Fibroblast of lung (primary cell): ENCODE measurements at places on chromosomes 11 and 22.

DNA sequence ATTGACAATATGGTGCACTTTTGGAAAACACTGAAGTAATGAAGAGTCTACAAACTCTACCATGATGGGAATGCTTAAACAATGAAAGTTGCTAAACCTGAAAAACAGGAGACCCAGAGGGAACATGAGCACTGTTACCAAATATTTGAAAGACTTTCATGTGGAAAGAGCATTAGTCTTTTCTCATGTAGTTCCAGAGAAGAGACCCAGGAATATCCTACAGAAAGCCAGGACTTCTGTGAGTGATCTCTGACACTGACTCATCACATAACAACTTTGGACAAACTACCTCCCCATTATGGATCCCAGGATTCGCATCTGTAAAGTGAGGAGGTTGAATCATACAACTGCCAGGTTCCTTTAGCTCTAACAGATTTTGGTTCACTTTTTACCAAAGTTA is 62.2 kb downstream of the FAM181B start:
- DNase-seq, result no peak

- DNase-seq, result no peak
Observed at GRCh38 chr22:43820651-43821305, 8.7 kb upstream of the EFCAB6 start.

GRCh38 chr11:16999116-16999515 is 15.1 kb downstream of the PLEKHA7 start:
- no peak for DNase-seq

DNA sequence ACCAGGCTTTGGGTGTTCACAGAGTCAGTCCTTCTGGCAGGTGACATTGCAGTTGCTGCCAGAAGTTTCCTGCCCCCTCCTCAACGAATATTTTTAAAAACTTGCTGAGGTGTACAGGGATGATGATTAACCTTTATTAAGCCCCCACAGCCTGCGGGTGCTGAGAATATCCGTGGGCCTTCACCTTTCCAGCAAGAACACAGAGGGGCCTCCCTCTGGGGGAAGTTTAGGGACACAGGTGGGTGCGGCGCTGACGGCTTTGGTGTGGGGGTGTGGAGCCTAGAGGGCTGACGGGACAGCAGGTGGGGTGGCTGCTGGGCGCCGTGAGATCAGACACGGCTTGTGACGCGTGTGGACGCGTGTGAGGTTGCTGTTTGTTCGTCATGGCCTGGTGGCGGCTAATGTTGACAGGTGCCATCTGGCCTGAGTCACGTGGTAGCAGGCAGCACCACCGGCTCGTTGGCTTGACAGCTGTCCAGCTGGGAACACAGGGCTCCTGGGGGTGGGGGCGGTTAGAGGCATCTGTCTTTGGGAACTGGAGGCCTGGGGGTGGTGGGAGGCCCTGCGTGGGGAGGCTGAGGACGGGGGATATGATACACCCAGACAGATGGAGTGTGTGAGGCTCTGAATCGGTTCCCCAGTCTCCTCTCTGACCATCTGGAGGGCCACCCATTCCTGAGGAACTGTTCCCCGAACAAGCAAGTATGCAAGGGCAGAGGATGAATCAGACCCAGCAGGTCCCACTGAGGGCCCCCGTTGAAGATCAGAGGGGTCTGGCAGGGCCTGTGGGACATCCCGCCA is 12.5 kb upstream of the LRRC10B start:
- peak; percentile 81 for DNase-seq

- DNase-seq, result no peak
Observed at GRCh38 chr11:42253156-42253555, 793.7 kb upstream of the LRRC4C start.

DNA sequence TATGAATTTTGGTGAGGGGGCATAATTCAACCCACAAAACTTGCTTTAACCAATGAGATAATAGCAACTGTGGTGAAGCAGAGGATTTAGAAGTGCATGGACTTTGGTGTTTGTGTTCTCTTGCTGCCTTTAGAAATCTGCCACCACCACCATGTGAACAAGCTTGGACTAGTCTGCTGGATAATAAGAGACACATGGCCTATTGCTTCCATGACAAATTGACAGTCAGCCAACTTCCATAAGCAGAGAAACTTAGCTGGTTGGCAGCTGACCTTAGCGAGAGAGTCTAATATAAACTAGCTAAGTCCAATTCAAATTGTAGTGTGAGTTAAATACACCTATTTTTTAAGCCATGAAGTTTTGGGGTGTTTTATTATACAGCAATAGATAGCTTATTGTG is 482.1 kb upstream of the ANO5 start:
- DNase-seq, result no peak

DNA sequence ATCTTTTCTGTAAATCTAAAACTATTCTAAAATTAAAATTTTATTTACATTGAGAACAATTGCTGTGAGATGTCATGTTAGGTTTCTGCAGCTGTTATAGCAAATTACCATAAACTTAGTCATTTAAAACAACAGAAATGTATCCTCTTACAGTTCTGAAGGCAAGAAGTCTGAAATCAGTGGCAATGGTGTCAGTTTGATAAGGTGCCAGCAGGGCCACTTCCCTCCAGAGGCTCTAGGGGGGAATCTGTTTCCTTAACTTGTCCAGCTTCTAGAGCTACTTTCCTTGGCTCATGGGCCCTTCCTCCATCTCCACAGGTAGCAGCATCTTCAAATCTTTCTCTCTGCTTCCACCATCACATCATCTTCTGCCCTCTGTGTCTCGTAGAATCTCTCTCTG is 23.0 kb downstream of the MOGAT2 start:
- DNase-seq, result no peak
